Fibroblast of gingiva (primary cell): ENCODE measurements at places on chromosomes 6 and 20.

DNA sequence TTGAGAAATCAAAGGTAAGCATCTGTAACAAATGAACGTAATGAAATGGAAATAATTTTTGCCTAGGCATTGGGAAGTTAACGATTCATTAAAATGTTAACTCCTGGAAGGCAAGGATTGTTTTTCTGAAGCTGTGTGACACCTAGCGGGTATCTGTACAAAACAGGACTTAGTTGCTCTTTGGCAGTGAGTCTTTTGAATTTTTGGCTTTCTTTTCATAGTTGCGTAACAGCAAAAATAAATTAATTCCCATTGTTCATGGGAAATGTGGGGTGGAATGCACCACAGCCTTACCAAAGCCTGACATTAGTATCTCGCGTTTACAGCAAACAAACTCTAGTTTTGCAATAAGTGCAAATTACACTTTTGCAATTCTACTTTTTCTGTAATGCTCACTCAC lies 92.7 kb upstream of the DTNBP1 start:
- DNase-seq = peak; percentile 89

- DNase-seq = no peak
Measured at GRCh38 chr6:124793398-124793797, 168.8 kb upstream of the RNF217 start.

DNA sequence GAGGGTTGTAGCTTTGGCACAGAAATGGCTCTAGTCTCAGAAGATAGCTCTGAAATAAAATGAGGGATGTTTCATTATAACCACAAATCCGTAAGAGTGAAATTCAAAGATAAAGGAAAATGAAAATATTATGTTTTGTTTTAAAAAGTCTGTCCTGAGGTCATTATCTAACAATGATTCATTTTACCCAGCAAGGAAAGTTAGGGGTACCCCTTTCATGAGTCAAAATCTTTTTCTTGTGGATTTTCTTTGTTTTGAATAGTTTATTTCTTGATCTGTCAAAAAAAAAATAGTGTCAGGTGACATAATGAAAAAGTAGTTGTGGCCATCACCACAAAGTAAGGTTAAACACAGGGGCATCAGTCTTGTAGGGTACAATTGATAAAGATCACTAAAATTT lies 59.7 kb upstream of the MYB start:
- no peak for DNase-seq

DNA sequence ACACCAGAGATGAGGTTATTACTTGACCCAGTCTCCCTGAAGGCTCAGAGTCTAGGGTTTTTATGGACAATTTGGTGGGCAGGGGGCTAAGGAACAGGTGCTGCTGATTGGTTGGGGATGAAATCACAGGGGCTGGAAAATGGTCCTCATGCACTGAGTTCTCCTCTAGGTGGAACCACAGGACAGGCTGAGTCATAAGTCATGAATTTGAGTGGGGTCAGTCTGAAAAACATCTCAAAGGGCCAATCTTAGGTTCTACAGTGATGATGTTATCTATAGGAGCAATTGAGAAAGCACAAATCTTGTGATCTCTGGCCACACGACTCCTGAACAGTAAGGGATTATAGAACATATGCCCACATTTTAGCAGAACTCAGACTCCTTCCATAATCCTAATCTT lies 5.9 kb upstream of the MRS2 start:
- no peak for DNase-seq

DNA sequence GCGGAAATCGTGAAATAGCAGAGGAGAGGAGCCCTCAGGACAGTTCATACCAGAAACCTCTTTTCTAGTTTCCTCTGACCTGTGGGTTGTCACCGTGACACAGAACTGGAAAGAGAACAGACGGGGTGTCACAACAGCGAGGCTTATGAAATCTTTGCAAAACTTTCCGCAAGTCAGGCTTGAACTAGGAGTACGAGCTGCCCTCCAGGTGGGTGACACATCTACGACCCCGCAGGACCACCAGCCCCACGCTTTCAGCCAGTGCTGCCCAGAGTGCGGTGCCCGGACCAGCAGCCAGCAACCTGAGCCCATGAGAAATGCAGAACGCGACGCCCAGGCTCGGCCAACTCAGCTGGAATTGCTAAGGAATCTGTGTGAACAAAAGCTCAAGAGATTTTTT lies 30.8 kb downstream of the WRNIP1 start:
- no peak for DNase-seq

DNA sequence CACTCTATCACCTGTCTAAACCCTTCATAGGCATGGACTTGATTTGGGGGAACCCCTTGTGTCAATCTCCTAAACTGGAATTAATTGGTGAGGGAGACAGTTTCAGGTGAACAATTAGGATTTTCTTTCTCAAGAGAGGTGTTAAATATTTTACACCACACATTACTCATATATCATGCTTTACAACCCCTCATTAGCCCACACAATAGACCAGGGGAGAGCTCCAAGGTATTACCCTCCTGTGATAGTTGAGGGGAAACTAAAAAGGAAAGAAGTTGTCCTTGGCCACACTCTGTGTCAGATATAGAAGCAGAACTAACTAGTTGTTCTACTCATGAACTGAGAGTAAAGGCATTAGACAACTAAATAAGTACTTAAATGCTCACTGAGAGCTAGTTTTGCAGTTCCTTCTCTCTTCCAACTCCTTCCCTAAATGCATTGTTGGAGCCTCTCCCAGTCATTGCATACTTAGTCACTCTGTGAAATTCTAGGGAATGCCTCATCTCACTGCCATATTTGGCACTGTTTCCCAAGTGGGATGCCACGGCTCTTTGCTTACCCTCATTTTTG lies 183.7 kb upstream of the CEP162 start:
- peak; percentile 82 for DNase-seq

DNA sequence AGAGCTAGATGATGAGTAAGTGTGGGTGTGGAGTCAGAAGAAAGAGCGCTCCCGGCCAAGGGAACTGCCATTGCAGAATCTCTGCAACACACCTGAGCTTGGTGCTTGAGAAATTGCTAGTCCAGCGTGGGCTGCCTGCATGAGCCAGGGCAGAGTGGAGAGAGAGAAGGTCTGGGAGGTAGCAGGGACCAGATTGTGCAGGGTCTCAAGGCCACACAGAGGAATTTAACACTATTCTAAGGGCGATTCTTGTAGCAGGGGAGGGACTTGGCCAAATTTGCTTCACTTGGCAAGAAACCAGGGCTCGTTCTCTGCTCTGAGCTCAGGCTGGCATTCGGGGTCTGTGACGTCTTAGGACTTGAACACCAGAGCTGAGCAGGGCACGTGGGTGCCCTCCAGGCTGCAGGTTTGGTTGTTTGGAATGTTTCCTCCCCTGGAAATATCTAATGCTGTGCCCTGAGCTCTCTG lies 53.5 kb downstream of the BCAS4 start:
- DNase-seq = peak; percentile 15

- DNase-seq = no peak
Measured at GRCh38 chr6:119495230-119495683, 145.7 kb upstream of the MAN1A1 start.

GRCh38 chr6:163253556-163254213 lies 160.8 kb upstream of the QKI start:
- no peak for DNase-seq

DNA sequence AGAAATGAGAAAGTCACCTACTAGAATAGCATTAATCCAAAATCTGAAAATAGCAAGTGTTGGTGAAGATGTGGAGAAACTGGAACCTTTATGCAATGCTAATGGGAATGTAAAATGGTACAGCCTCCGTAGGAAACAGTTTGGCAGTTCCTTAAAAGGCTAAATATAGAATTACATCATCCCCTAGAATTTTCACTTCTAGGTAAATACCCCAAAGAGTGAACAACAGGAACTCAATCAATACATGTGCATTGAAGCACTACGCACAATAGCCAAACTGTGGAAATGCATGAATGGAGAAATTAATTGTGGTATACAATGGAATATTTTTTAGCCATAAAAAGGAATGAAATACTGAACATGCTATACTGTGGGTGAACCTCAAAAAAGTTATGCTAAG lies 982.0 kb upstream of the FLRT3 start:
- DNase-seq = no peak

DNA sequence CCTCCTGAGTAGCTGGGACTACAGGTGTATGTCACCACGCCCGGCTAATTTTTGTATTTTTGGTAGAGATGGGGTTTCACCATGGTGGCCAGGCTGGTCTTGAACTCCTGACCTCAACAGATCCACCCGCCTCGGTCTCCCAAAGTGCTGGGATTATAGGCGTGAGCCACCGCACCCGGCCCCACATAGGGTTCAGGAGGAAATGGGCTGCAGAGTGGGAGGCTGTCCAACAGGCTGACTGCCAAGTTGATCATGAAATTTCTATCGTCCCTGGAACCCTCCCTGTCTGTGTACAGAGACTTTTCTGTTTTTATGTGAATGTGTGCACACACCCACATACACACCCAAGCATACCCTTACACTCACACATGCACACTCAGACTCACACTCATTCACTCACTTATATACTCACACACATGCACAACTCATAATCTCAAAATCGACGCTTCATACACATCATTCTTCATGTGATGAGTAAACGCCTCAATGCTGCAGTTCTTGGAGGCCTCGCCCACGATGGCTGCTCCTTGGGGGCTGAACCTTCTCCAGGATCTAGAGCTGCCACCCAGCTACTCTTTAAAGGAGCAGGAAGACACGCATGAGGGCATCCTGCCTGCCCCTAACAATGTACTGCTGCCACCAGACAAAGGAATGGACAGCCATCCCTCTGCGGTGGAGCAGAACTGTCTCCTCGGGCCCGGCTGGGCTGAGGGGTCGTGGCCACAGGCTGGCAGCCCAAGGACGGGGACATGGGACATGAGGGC lies 35.6 kb downstream of the SUN5 start:
- DNase-seq = no peak

DNA sequence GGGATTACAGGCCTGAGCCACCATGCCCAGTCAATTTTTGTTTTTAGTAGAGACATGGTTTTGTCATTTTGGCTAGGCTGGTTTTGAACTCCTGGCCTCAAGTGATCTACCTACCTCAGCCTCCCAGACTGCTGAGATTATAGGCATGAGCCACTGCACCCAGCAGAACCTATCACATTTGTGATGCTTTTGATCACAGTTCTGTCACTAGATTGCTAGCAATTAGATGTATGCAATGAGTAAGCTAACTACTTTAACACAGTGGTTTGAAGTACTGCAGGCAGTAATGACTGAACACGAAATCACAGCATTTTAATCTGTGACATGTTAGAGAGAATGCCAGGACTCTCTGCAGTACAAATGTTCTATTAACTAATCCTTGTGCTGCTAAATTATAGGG lies 19.6 kb upstream of the SAMHD1 start:
- DNase-seq = no peak

GRCh38 chr20:46000262-46000996 lies 8.3 kb upstream of the MMP9 start:
- no peak for DNase-seq

- peak; percentile 45 for DNase-seq
Measured at GRCh38 chr20:48626226-48626937, 201.4 kb downstream of the PREX1 start.

DNA sequence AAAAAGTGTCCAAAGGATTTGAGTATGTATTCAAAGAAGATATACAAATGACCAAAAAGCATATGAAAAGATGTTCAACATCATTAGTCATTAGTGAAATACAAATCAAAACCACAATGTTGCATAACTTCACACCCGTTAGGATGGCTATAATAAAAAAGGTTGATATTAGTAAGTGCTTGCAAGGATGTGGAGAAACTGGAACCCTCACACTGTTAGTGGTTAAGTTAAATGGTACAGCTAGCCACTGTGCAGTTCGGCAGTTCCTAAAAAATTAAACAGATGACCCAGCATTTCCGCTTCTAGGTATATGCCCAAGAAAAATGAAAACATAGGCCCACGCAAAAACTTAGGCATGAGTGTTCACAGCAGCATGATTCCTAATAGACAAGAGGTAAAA lies 38.6 kb downstream of the IBTK start:
- no peak for DNase-seq

DNA sequence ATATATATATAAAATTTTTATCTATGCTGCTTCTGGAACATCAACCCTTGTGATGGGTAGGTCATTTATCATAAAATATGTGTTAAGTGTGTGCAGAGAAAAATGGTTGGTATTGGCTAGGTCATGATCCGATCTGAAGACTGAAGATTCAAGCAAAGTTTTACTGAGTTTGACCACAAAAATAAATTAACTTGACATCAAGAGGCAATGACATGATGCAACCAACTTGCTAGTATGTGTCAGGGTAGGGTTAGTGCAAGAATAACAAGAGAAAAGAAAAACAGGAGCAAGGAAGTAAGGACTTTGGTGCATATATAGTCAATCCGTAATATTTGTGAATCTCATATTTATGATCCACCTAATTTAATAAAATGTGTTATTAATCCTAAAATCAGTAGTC lies 1202.0 kb upstream of the ADGRB3 start:
- no peak for DNase-seq

DNA sequence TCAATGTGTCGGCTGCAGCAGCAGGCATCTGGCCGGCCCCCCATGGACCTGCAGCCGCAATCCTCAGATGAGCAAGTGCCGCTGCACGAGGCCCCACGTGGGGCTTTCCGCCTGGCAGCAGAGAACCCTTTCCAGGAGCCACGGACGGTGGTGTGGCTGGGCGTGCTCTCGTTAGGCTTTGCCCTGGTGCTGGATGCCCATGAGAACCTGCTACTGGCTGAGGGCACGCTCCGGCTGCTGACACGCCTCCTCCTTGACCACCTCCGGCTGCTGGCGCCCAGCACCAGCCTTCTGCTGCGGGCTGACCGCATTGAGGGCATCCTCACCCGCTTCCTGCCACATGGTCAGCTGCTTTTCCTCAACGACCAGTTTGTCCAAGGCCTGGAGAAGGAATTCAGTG lies 3.5 kb downstream of the AP5S1 start:
- no peak for DNase-seq

- DNase-seq = no peak
Measured at GRCh38 chr6:132725947-132726607, 12.2 kb upstream of the VNN1 start.

DNA sequence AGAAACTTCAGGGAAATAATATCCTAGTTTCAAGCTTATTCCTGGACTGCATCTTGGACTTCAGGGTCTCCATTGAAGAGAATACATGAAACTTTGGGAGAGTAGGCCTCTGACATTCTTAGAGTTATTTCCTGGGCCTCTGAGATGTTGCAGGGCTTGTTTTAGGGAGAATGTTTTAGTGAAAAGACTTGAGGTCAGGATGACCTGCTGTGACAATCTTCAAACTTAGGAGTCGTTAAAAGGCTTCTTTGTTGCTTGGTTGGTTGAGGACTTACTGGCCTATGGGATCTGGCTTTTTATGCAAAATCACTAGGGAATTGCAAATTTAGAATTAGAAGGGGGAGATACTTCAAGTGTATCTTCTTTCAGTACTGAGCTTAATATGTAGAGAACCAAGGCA lies 613.2 kb upstream of the FLRT3 start:
- DNase-seq = no peak
